ENCODE measurements at places on chromosomes 4 and X.

- DNase-seq: peak; percentile 85
Measured at GRCh38 chrX:43703211-43703791, 47.2 kb downstream of the MAOA start.

- no peak for DNase-seq
Measured at GRCh38 chr4:138599965-138600364, 357.8 kb upstream of the SLC7A11 start.

- DNase-seq: no peak
Measured at GRCh38 chrX:68930542-68931317, 101.9 kb downstream of the EFNB1 start.

GRCh38 chr4:99790796-99791617 lies 25.6 kb upstream of the DAPP1 start:
- DNase-seq: no peak

DNA sequence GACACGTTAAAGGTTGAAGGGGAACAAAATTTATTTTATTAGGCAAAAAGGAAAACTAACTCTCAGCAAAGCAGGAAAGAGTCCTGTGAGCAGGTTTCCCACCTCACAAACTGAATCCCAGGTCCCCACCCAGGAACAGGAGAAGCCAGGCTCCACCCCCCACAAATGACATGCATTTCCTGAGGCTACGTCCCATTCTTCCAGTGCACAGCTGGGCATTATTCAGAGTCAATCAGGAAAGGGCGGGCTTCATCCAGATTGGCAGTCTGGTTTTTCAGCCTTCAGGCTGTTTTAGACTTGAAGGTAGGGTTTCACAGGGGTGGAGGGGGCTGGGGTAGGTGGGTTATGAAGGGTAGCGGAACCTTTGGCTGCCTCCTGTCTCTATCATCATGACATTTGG lies 11.9 kb upstream of the ASIC5 start:
- DNase-seq: no peak
